ENCODE measurements at places on chromosomes 6 and 20.

DNA sequence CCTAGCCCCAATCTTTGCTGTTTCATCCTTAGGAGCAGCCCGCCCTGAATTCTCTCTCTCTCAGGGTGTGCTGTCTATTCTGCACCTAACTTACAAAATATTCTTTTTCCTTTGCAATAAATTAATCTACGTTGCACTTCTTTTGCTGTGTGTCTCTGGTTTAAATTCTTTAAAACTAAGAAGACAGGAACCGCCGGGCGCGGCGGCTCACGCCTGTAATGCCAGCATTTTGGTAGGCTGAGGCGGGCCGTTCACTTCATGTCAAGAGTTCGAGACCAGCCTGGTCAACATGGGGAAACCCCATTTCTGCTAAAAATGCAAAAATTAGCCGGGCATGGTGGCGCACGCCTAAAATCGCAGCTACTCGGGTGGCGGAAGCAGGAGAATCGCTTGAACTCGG, 148.5 kb upstream of the PRSS16 start:
- no peak for DNase-seq

- DNase-seq, result no peak
Measured at GRCh38 chr6:81455641-81456040, 296.8 kb downstream of the TENT5A start.

- DNase-seq, result no peak
Measured at GRCh38 chr6:775863-776262, 82.9 kb upstream of the EXOC2 start.

GRCh38 chr20:10307359-10307735, 88.7 kb downstream of the SNAP25 start:
- DNase-seq, result peak; percentile 67

Measured in astrocyte (in vitro differentiated cells and primary cell).